ENCODE measurements at places on chromosomes 2 and 18.

DNA sequence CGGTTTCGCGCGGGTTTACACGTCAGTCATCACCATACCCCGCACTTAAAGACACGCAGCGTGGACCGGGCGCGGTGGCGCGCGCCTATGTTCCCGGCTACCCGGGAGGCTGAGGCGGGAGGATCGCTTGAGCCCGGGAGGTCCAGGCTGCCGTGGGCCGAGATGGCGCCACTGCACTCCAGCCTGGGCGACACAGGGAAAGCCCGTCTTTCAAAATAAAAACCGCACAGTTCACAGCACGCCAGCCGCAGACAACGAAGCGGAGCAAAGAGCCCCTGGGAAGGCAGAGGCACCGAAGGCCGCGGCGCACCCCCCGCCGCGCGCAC lies 328 bp downstream of the DTYMK start:
- no peak for DNase-seq

DNA sequence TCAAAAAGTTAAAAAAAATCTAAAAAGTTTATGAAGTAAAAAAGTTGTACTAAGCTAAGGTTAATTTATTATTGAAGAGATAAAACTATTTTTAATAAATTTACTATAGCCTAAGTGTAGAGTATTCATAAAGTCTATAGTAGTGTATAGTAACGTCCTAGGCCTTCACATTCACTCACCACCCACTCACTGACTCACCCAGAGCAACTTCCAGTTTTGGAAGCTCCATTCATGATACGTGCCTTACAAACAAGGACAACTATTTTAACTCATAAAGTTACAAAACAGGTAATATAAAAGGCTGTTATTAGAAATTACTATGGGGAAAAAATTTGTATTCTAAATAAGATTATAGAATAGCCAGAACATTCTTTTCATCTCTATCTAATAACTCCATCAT lies 158.9 kb upstream of the FN1 start:
- no peak for DNase-seq

GRCh38 chr2:23283653-23284052 lies 101.3 kb upstream of the KLHL29 start:
- no peak for DNase-seq

DNA sequence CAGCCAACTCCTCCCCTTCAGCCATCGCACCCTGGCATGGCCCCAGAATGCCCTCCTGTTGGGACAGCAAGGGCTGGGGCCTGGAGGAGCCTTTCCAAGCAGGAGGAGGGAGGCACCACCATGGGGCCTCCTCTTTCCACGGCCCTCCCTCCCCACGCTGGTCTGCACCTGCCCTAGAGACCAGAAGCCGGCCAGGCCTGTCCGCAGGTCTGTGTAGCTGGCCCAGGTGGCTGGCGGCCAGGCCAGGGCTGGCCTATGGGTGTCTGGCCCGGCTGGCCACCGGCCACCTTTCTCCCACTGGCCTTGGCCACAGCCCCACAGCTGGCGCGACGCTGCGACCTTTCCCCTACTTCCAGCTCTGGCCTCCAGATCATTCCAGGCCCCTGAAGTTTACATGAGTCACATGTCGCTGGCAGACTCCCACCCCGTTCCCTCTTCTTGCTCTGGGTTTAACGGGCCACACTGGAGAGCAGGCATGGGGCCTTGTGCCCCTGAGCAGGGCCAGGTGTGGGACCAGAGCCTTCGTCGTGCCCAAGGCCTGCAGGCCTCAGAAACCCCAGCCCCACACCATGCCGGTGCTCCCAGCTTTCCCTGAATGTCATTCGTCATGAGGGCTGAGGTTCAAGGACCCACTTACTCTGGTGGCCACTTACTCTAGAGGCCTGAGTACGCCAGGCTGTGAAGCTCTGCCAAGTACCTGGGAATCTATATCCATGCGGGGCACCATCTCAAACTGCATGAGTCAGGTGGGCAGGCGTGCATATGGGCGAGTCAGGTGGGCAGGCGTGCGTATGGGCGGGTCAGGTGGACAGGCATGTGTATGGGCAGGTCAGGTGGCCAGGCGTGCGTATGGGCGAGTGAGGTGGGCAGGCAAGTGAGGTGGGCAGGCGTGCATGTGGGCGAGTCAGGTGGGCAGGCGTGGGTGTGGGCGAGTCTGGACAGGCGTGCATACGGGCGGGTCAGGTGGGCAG lies 33.3 kb upstream of the KLF11 start:
- DNase-seq: no peak
